ENCODE measurements at places on chromosomes 1 and 21. TPM values are rescaled to one million over a fixed set of nuclear protein-coding genes. Genes with fewer than 3 reads are reported as not detected.

Gene EXO1
- total RNA-seq = 1.4 TPM

- no peaks in the 10 kb centered on the region for H3K27me3 ChIP-seq
- H3K27ac ChIP-seq = no peak overlapping the region
- no peak overlapping the region for H3K4me3 ChIP-seq
- no peaks in the 10 kb centered on the region for H3K36me3 ChIP-seq
These were observed 84.1 kb upstream of the ZNF326 start for GRCh38 chr1:89910780-89911179.

Gene FAM72C
- 0.17 TPM for total RNA-seq

Gene RGS1
- total RNA-seq = 0.70 TPM

Measured in heart right ventricle (tissue), 16 donors.